NCI-H226 (cell line): ENCODE measurements at places on chromosomes 6 and 20.

- DNase-seq = no peak
Measured at GRCh38 chr6:39193201-39193791, 36.0 kb downstream of the KCNK5 start.

GRCh38 chr6:83960664-83961063 is 72.9 kb upstream of the MRAP2 start:
- no peak for DNase-seq

GRCh38 chr6:125749173-125749864 is at the start of gene HEY2:
HEY2 (plus strand) TSS chr6:125749632; CDS start chr6:125749777, 145 bp downstream.
- peak; percentile 87 for DNase-seq

- DNase-seq = no peak
Measured at GRCh38 chr6:15520626-15521203, 142.1 kb downstream of the DTNBP1 start.

DNA sequence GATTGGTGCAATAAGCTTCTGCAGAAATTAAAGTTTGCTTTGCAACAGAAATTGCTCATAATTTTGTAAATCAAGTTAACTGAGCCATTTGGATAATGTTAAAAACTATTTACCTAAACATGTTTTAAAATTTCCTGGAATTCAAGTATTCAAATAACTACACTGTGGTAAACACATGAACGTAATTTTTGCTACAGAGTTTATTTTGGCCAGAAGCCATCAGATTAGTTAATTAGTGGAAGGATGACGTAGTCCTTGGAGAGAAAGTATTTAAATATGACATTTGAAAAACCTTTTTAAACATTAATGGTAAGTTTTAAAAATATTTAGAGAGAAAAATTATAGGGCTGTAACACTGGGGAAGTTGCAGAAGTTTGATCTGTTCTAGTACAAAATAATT is 121.2 kb upstream of the UST start:
- no peak for DNase-seq

DNA sequence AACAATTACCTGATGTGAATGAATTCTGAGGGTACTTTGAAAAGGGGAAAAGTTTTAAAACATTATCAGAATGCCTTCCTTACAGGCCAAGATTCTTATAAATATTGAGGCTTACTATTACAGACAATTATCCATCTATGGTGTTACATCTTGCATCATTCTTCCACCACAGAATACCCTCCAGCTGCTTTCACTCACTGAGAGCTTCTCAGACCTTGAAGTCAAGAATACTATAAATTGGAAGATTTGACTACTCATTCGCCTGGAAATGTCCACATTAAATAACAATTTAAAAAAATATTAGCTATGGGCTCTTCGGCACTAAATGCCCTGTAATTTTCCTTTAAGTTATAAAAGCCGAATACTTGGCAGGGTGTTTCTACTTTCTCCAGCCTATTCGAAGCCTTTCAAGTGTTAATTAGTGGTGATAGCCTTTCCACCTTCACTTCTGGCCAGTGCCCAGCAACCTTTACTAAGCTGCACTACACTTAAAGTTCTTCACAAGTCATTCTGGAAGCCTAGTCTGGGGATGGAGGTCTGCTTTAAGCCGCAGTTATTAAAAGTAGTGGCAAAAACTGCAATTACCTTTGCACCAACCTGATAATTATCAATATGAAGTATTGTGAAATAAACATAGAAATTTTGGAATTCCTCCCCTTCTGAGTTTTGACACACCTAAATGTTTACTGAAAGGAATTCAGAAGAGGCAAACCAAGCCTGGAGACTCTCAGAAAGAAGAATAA is 100.9 kb downstream of the BMP5 start:
- no peak for DNase-seq

GRCh38 chr20:24646321-24646720 is 176.9 kb downstream of the SYNDIG1 start:
- DNase-seq = no peak

DNA sequence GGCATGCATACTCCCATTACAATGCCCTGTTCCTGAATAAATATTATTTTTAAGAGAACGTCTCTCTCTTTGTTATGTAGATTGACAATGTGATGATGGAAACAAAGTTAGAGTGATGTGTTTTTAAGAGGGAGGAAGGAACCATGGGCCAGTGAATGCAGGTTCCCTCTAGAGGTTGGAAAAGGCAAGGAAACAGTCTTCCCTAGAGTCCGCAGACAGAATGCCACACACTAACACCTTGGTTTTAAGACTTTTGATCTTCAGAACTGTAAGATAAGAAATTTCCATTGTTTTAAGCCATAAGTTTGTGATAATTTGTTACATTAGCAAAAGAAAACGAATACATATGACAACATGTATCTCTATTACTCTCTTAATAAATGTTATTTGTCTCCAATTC is 4.7 kb upstream of the CENPW start:
- DNase-seq = no peak

DNA sequence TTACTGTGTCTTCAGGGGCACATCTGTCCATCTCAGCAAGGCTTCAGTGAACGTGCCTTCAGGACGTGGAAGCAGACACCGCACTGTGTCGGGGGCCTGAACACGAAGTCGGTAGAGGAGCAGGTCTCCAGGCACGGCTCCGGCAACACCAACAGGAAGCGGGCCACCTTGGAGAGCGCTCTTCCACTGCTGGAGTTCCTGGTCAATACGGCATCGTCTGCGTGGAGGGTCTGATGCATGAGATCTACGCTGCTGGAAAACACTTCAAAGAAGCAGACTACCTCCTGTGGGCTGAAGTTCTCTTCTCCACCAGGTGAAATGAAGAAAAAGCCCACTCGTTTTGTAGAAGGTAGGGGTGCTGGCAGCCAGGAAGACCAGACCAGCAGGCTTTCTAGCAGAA is 69.3 kb upstream of the SLCO4A1 start:
- no peak for DNase-seq

- no peak for DNase-seq
Measured at GRCh38 chr6:160435935-160436334, 87.8 kb downstream of the SLC22A3 start.

- no peak for DNase-seq
Measured at GRCh38 chr20:11060423-11061185, 386.8 kb upstream of the JAG1 start.

DNA sequence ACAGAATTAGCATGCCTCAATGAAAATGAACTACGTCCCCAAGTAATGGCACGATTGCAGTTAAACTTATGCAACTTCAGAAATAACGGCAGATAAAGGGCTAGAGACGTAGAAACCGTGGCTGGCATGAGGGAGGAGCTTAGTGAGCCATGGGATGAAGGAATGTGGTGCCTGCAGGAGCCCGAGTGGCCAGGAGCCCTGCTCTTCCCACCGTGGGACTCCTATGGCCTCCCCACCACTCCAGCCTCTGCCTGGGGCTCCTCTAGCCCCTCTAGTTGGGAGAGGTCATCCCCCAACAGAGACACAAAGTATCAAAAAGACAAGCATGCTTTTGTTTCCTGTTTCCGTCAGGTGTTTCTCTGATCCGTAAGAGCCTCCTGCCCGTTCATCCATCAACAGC is 75.1 kb upstream of the BHLHE23 start:
- DNase-seq = no peak

GRCh38 chr6:84379142-84379541 is 151.7 kb upstream of the CEP162 start:
- DNase-seq = no peak

DNA sequence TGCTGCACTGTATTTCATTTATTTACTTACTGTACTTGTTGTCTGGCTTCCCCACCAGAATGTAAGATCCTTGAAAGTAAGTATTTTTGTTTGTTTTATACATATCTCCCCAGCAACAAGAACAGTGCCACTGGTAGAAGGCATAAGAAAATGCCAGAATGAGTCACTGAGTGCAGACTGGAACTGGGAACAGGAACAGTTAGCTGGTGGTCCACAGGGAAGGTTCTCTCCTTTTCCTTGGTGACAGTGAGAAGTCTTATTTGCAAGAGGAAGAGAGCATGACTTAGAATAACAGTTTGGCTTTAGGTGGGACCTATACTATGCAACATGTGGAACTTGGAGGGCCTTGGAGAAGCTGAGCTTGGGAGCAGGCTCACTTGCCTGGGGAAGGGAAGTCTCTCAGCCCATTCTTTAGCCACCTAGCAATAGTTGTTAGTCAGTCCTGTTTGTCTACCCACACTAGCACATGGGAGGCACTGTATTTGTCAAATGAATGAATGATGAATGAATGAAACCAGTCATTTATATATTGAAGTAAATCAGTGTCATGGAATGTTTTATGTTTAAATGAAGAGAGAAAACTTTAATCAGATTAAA is 203.5 kb downstream of the KCNQ5 start:
- DNase-seq = peak; percentile 52

DNA sequence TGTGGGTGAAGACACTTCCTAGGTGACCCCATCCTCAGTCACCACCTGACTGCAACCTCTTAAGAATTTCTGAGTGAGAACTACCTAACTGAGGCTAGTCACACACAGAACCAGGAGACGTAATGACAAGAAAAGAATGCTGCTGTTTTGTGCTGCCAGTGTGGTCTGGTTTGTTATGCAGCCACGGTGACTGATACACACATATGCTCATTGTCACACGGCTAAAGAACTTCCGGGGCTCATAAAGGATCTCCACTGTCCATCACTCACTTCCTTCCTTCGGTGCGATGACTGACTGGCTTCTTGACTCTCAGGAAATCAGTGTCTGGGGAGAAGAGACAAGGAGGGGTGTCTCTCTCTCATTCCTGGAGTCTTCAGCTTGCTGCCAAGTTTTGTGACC is 88.0 kb downstream of the SLC24A3 start:
- DNase-seq = no peak

- no peak for DNase-seq
Measured at GRCh38 chr6:159642481-159642880, 50.6 kb downstream of the SOD2 start.

- DNase-seq = no peak
Measured at GRCh38 chr20:10504608-10504993, 69.5 kb downstream of the SLX4IP start.

DNA sequence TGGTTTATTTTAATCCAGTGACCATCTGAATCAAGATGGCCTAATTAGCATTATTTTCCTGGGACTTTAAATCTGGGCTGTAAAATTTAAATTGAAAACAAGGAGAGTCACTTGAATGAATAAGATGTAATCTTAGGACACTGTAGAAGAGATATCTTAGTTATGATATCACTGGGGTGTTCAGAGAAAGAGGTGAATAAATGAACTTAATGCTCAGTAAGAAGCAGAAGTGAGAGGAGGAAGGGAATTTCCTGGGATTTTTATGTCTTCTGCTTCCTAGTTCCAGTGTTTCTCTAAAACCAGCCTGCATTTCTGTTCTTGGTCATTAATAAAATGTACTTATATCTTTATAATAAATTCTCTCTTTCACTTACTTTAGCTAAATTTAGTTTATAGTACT is 136.8 kb upstream of the PTPRK start:
- peak; percentile 11 for DNase-seq

GRCh38 chr6:170438402-170438753 is 114.7 kb downstream of the PSMB1 start:
- DNase-seq = peak; percentile 99

GRCh38 chr20:11970243-11970836 is 52.6 kb downstream of the BTBD3 start:
- no peak for DNase-seq

DNA sequence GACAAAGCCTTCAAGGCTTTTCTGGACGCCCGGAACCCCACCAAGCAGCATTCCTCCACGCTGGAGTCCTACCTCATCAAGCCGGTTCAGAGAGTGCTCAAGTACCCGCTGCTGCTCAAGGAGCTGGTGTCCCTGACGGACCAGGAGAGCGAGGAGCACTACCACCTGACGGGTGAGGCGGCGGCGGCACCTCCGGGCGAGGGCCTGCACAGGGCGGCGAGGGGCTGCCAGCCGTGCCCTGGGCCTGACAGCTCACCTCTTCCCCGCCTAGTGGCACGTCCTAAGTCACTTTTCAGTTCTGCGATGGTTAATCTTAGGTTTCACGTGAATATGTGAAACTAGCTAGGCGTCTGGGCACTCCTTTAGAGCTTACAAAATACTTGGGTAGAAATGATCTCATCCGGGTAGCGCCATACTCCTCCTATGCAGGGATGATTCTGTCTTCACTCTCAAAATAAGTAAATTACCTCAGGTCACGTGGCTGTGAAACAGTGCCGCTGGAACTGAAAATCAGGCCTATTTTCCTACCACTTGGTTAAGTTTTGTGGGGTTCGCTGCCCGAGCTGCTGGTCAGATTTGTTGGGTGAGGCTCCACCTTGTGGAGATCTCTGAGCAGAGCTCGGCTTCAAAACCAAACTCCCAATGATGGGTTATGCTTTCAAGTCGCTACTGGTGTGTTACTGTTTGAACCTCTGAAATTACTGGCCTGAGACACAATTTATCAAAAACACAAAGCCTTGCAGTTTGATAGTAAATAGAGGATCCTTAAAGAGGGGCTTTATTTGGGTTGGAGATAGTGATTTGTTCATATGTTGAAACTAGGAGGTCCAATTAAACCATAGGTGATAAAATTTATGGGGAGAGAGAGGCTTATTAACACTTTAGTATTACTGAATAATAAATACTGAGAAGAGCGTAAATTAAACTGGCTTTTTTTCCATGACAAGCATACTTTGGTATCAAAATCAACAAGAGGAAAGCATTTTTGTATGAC is 15.5 kb upstream of the CLDN20 start:
- DNase-seq = no peak

DNA sequence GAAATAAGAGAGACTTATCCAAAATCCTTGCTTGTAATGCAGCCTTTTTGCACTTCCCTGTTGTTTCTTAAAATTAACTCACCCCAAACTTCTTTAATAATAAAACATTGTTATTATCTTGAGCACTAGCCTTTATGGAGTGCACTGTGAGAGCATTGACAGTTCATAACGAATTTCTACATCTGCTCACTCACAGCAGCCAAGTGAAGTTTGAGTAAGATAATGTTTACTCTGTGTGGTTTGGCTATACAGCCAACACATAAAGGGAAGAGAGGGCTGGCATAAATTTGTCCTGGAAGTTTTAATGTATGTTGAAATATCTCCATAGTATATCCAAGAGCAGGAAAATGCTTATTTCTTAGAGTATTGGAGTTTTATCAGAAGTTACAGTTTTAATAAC is 227.9 kb downstream of the FRK start:
- DNase-seq = peak; percentile 32

DNA sequence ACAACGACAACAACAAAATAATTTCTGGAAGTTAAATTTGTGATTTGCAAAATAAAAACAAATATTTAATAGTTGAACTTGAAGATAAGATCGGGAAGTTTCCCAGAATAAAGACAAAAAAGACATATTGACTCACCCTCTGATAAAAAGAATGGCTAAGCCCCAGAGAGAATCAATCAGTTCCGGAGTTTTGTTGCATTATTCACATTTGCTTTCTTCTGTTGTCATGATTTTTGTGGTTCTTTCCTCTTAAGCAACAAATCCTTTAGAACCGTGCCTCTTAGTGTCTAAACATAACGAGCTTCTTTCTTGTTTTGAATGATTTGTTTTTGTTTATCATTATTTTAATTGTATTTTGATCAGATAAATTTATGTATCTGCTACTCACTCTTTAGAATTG is 337.7 kb upstream of the PRND start:
- no peak for DNase-seq

- DNase-seq = no peak
Measured at GRCh38 chr6:12222405-12223366, 67.5 kb upstream of the EDN1 start.

DNA sequence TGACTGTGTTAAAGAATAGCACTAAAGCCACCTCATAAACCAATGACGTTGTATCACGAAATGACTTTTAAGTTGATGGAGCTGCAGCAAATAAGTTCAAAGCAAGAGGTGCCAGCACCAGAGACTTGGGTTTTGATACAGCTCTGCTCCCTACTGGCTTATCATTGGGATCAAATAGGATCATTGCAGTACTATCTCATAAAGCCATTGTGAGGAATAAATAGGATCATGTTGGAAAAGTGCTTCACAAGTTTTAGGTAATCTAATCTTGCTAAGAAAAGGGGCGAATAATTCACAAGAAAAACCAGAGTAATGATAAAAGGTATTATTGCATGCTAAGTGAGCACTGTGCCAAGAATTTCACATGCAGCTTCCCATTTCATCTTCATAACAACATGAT is 10.4 kb upstream of the CEP85L start:
- DNase-seq = no peak
